ENCODE measurements at places on chromosomes 4 and X.

DNA sequence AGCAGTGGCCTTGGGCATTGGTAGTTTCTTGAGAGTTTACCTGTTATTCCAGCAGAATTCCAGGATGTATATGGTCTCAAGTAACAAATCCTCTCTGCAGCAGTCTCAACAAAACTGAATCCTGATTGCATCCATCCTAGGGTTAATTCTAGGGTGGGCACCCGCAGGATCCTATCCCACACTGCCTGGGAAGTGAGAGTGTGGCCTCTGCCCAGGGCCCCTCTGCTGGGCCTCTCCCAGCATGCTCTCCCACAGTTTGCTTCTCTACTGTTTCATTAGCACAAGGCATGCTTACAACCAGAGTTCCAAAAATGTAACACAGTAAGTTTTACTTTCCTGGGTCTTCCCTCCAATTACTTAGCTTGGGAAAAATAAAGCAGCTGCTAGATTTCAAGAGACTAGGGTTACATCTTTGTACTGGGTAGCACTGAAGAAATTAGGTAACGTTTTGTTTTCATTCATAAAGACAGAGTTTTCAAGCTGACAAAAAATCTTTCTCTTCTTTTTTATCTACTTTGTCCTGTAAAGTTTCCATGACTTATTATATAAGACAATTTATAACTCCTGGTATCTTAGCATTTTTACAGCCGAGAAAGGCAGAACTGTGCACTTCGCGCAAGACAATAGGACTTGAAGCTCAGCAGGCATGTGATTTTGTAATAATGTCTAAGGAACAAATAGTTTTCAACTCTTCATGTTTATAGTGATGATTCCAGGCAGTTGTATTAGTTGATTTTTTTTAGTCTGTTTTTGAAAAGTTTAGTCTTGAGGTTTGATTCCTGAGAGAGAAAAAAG lies 131.2 kb upstream of the PCDH18 start:
- no peak for DNase-seq

DNA sequence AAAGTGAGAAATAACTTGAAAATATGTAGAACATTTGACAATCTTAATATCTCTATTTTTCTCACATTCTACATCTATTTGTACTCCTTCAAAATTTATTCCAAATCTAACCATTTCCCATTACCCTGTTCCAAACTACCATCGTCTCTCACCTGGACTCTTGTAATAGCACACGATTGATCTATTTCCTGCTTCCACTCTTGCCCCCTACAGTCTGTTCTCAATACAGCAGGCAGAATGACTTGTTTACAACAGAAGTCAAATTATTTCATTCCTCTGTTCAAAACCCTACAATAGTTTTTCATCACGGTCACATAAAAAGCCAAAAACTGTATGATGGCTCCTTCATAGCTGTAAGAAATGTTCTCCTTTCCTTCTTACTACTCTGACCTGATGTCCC lies 21.1 kb upstream of the LUZP4 start:
- DNase-seq: no peak

- no peak for DNase-seq
Observed at GRCh38 chr4:174037049-174037448, 246.4 kb downstream of the FBXO8 start.

GRCh38 chr4:123853651-123854050 lies 457.1 kb downstream of the SPRY1 start:
- DNase-seq: no peak

DNA sequence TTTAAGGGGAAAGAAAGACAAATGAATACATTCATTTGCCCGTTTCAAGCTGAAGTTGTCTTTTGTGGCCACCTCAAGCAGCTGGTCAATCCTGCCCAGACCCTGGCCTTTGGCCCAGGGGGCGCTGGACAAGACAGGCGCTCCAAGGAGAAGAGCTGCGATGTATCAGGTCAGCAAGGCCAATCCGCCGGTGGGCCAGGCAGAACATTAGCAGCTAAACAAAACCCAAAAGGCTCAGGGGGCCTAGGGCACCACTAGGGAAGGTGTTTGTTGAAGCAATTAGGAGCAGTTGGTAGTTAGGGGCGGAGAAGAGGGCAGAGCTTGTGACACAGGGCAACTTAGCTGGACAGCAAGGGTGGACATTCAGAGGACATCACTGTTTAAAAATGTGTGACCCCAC lies 60.8 kb upstream of the TMEM33 start:
- DNase-seq: no peak

Measured in activated effector memory CD4-positive, alpha-beta T cell treated with Interleukin-2 at 50 U/mL for 16 hours (primary cell).